Right kidney (tissue), 9 donors: ENCODE measurements at places on chromosomes 5 and 9.

DNA sequence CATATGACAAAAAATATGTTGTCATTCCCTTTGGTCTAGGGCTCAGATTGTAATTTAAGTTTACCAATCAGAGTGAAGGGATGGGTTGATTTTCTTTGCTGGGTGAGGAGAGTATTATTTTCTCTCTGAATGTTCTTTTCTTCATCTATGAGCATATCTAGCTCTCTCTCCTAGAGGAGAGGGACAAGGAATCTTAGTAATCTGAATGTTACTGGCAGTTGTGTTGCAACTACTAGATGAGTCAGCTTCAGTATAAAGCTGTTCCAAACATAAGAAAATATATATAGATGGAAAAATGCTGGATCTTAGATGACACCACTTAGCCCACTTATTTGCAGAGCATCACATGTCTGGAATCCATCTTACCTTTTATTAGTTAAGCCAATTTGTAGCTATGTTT, 259.3 kb downstream of the TUSC1 start:
- DNase-seq, result no peak

DNA sequence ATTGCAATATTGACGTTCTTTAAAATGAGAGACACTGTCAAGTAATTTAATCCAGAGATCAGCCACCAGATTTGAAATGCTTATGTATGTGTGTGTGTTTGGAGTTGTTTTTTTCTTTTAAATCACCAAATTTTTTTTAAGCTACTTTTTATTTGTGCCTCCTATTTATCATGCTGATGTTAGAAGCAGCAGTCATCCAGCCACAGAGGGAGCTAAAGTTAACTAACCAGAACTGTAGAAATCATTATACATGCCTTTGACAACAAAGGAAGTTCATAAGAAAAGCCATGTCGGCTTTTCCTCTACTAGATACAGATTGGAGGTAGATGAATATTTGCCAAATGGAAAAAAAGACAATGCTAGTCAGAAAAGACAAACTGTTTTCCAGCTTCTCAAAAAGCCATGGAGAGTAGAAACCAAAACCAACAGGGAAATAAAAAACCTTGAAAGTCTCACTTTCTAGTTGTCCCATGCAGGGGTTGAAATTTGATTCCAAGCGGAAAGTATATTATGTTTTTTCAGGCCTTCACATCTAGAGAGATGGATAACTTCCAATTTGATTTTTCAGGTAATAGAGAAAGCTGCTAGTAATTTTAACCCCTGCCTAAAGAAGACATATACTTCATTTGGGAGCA, 4.5 kb downstream of the PURA start:
- no peak for DNase-seq

DNA sequence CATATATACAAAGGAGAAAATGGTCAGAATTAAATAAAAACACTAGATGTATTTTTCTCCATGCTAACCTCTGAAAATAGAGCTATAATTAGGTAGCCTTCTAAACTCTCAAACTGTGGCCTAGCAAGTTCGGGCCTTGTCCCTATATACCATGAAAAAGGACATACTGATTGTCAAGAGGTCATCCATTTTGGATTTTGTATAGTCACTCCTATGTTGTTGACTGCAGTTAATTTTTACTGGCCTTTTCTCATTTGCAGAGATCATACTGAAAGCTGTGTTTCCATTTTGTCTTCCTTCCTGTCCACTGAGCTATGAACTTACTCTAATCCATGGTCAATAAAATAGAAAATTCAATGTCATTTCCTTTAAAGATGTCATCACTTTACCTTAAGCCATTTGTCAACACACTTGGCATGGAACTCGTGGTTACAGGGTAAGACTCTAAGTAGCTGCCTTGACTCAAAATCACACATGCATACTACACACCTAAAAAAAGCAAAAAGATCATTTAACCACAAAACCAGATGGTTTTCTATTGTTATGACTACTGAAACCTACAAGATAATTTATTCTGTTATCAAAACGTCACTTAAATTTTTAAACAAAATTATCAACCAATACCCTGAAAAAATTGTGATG, 58.0 kb downstream of the RNF38 start:
- DNase-seq, result no peak

DNA sequence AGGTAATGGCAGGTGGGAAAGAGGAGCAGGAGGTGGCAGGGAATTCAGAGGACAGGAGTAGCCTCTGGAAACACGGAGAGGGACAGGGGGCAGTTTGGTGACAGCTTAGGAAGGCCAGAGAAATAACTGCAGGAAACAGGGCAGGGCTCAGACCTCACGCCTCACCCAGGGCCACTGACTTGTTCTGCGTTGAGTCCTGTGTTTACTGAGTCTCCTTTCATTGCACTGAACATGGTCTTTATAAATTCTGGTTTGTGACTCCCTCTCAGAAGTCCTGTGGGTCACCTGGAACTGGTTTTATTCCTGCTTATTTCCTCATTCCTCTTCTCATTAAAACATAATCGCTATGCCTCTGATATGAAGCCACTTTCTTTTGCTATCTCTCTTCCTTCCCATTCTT, 55.2 kb upstream of the ZNF622 start:
- no peak for DNase-seq

- no peak for DNase-seq
Measured at GRCh38 chr9:111016426-111017045, 21.7 kb downstream of the LPAR1 start.

DNA sequence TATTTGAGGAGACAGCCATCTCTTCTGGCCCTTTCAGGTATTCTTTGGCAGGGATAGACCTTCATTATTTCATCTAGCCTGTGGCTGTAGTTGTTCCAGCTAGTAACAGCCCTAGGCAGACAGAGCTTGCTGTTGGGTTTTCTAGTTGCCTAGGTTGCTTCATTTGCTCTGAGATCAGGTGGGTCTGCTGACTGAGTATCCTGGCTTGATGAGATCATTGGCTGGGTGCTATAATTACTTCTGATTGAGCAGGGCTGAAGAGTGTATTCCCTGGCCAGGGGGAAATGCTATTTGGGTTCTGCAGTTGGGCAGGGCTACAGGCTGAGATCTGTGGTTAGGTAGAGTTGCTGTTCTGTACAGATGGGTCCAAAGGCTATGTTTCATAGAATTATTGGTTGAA, 456.1 kb downstream of the PSAT1 start:
- DNase-seq, result no peak
